ENCODE measurements at places on chromosomes 4 and X.

GRCh38 chrX:120769576-120770341, 105.9 kb downstream of the CT47B1 start:
- DNase-seq, result no peak

DNA sequence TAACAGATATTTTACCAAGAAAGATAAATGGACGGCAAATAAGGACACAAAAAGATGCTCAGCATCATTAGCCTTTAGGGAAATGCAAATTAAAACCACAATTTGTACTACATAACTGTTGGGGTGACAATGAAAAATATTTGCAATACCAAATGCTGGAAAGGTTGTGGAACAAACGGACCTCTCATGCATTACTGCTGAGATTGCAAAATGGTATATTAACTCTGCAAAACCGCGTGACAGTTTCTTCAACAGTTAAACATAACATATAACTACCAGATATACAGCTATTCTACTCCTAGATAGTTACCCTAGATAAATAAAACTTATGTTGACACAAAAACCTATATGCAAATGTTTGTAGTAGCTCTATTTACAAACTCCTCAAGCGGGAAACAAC, 6.3 kb upstream of the OTC start:
- no peak for DNase-seq

GRCh38 chr4:83657336-83657735, 121.4 kb downstream of the GPAT3 start:
- no peak for DNase-seq

DNA sequence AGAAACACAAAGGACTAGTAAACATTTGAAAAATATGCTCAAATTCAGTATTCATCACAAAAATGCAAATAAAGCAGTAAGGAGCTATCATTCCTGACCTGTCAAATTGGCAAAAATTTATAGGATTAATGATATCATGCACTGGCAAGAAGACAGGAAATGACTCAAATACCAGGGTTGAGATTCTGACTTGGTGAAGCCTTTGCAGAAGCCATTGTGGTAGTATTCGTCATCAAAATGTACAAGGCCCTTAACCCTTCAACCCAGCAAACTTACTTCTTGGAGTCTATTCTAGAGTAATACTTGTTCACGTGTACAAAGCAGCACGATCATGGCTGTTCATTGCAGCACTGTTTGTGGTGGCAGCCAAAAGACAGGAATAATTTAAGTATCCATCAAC, 132.4 kb downstream of the ENOX2 start:
- DNase-seq, result no peak

DNA sequence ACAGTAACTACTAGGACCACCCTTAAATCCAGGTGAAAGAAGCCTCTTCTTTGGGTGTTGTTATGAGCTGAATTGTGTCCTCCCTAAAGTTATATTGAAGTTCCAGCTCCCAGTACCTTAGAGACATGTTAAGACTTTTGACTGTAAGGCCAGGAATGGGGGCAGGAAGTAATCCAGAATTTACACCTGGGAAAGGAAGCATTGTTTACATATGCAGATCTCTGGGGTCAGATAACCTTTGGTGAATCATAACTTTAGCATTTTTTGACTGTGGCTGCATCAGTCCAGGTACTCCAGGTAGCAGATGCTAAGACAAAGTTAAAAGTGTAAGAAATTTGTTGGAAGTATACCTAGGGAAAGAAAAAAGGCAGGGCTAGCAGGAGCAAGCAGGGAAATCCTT, 104.9 kb upstream of the CENPE start:
- no peak for DNase-seq

DNA sequence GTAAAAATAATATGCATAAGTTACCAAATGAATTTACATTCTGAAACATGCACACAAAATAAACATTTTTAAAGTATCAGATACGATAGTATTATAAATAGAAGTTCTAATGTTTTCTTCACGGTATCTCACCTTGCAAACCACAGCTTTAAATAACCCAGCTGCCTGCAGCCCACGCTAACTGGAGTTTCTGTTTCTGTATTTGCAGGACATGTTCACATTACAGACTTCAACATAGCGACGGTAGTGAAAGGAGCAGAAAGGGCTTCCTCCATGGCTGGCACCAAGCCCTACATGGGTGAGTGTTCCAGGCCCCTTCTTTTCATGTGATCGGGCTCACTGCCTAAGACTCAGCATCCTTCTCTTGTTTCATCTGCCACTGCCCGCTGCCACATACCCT, 291.7 kb downstream of the EVC2 start:
- DNase-seq, result no peak

GRCh38 chr4:56828784-56829535, 7.5 kb upstream of the SPINK2 start:
- DNase-seq, result no peak

Measured in activated naive CD8-positive, alpha-beta T cell treated with anti-CD3 and anti-CD28 coated beads, Interleukin-2, amount 50 U/mL, for 24 hours (primary cell).